ENCODE measurements at places on chromosomes 1 and 21. TPM values are rescaled to one million over a fixed set of nuclear protein-coding genes. Genes with fewer than 3 reads are reported as not detected.

- DNase-seq: no peak
- no peaks in the 10 kb centered on the region for H3K36me3 ChIP-seq
- H3K27ac ChIP-seq: no peak overlapping the region
- H3K4me1 ChIP-seq: no peaks in the 10 kb centered on the region
- H3K27me3 ChIP-seq: no peaks in the 10 kb centered on the region
Observed at GRCh38 chr21:26795866-26796329, 49.3 kb downstream of the ADAMTS1 start.

DNA sequence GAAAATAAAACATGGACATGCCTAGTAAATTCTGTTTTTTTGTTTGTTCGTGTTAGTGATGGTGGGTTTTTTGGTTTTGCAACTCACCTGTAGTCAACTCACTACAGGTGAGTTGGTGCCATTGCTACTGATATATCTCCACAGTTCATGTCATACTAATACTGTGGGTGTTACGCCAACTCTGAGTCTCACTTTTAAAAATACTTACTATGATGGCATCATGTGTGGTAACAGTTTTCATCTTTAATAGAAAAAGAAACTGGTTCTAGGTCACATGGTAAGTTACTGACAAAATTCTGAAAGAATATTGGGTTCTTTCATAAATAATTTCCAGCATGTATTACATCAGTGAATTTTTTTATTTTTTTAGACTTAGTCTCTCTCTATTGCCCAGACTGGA lies 38.0 kb downstream of the TSNAX start:
- no peaks in the 10 kb centered on the region for H3K27me3 ChIP-seq
- no peaks in the 10 kb centered on the region for H3K36me3 ChIP-seq
- no peak overlapping the region for H3K4me3 ChIP-seq
- H3K4me1 ChIP-seq: no peaks in the 10 kb centered on the region

GRCh38 chr1:26275580-26276431 lies 4.1 kb upstream of the SH3BGRL3 start:
- no peak overlapping the region for H3K27ac ChIP-seq
- DNase-seq: peak; percentile 85

DNA sequence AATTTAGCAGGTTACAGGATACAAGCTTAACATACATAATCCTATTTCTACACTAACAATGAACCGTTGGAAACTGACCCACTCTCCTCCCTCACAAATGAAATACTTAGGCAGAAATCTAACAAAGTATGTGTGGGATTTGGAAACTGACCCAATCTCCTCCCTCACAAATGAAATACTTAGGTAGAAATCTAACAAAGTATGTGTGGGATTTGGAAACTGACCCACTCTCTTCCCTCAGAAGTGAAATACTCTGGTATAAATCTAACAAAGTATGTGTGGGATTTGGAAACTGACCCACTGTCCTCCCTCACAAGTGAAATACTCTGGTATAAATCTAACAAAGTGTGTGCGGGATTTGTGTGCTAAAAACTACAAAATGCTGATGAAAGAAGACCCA lies 60.3 kb downstream of the TRAF5 start:
- no peaks in the 10 kb centered on the region for H3K36me3 ChIP-seq
- no peak for DNase-seq
- H3K4me3 ChIP-seq: no peak overlapping the region
- H3K4me1 ChIP-seq: no peaks in the 10 kb centered on the region
- no peak overlapping the region for H3K27ac ChIP-seq
- H3K27me3 ChIP-seq: no peaks in the 10 kb centered on the region

PLA2G4A gene
- total RNA-seq: 1.8 TPM

DNA sequence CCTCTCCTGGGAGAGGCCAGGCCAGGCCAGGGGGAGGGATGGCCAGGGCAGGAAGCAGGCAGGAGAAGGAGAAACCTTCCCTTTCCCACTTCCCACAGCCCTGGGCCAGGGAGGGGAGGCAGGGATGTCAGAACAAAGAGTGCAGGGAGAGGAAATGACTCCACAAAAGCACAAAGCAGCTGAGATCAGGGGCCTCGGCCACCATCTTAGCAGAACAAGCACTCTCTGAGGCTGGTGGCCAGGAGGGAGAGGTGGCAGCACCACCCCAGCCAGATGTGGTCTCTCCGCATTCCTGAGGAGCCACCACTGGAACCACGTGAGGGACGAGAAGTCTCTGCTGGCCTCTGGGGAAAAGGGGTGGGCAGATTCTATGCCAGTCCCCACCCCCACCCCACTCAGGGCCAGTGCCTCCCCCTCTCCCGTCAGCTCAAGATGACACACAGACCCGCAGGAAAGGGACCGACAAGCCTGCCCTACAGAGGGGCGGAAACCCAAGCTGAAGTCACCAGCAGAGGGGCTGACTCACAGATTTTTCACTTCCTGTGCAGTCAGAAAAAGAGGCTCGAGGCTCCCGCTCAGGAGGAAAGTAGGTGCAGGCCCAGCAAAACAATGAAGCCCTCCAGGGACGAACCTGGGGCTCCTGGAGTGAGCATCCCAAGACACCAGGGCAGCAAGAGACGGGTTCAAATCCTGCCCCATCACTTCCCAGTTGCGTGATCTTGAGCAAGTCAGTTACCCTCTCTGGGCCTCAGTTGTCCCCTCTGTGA lies 24.1 kb upstream of the ALDH4A1 start:
- no peak overlapping the region for H3K4me3 ChIP-seq
- no peaks in the 10 kb centered on the region for H3K36me3 ChIP-seq
- no peaks in the 10 kb centered on the region for H3K27me3 ChIP-seq
- H3K4me1 ChIP-seq: no peaks in the 10 kb centered on the region
- no peak for DNase-seq
